ENCODE measurements at places on chromosomes 2 and 18. TPM values are rescaled to one million over a fixed set of nuclear protein-coding genes. Genes with fewer than 3 reads are reported as not detected.

VWC2L gene
- total RNA-seq = not detected

SATB2 gene
- 0.14 TPM for total RNA-seq

HOXD4 gene
- total RNA-seq = not detected

RBM44 gene
- 0.87 TPM for total RNA-seq

RRM2 gene
- total RNA-seq = 396 TPM

DSC1 gene
- 0.16 TPM for total RNA-seq

CNNM3 gene
- 19.3 TPM for total RNA-seq

MYO5B gene
- 0.09 TPM for total RNA-seq

PCARE gene
- total RNA-seq = not detected

CD28 gene
- total RNA-seq = 97.3 TPM
